T-helper 17 cell (primary cell): ENCODE measurements at places on chromosomes 7 and 10.

DNA sequence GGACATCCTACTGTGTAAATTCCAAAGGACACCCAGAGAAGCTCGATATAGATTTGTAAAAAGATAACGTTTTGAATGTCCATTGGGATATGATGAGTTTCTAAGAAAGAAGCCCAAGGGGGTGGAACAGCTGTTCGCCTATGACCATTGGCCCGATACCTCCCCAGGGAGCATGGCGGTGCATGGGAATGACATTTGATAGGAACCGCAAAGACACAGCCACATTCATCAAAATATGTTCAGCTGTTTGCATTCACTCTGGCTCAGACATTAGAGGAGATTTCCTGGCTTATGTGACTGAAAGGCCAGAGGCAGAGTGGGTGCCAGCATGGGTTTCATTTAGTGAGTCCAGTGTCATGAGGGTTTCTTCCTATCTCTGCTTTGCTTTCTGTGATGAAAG lies 56.0 kb upstream of the BAIAP2L1 start:
- DNase-seq = no peak

DNA sequence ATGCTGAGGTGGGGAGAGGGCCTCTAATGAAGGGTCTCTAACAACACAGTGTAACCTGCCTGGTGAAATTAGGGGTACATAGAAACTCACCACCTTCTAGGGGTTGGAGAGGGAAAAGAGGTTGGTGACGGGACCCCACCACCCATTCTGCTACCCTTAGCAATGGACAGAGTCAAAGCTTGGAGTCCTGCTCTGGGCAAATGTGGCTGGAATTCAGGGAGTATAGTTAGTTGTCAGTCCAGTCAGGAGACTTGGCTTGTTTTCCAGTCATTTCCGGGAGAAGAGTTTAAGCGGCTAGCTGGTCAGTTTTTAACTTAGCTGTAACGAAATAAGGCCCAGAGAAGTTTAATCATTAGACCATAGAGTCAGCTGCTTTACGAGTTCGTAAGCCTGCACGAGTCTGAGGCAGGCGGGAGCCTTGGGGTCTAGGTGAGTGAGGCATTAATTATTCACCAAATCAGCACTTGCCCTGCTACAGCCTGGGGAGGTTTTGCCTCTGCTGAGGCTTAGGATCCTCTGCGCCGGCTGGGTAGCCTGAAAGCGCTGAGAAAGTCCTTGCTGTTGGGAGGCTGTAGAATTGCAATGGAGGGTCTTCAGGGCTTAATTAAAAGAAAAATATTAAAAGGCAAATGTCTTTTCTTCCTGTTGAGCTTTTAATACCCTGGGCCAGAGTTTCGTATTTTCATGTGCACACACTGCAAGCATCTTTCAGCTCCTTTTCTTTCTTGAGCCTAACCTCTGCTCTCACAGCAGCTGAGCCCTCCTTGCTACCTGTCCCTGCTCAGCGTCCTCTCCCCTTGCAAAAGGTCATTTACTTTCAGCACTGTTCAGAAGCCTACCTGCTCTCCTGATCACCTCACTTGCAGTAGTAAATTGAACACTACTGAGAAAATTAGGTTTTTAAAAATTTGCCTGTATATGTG lies 1.5 kb upstream of the LAMB1 start:
- no peak for DNase-seq

DNA sequence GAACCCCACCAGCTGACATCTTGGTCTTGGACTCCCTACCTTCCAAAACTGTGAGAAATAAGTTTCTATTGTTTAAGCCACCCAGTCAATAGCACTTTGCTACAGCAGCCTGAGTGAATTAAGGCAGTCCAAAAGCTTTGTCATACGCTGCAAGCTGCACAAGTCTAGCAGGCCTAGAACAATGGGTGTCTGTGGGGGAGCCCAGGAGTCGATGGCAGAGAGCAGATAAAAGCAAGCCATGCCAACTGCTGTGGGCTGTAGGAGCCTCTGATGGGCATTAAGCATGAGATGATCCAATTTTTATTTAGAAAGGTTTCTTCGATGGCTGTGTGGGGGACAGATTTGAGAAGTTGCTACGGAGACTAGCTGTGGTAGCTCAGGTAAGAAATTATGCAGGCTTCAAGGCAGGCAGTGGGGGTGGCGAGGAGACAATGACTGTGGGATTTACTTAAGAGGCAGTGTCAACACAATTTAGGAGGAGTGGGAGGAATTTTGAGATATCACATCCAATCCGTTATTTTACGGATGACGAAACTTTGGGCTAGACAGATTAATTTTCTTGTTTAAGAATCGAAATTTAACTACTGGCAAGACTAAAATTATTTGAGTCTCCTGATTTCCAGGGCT lies 110.4 kb downstream of the NRCAM start:
- no peak for DNase-seq

GRCh38 chr7:36677769-36678437 lies 46.4 kb downstream of the AOAH start:
- no peak for DNase-seq

GRCh38 chr10:124004663-124005004 lies 88.8 kb downstream of the CHST15 start:
- no peak for DNase-seq

DNA sequence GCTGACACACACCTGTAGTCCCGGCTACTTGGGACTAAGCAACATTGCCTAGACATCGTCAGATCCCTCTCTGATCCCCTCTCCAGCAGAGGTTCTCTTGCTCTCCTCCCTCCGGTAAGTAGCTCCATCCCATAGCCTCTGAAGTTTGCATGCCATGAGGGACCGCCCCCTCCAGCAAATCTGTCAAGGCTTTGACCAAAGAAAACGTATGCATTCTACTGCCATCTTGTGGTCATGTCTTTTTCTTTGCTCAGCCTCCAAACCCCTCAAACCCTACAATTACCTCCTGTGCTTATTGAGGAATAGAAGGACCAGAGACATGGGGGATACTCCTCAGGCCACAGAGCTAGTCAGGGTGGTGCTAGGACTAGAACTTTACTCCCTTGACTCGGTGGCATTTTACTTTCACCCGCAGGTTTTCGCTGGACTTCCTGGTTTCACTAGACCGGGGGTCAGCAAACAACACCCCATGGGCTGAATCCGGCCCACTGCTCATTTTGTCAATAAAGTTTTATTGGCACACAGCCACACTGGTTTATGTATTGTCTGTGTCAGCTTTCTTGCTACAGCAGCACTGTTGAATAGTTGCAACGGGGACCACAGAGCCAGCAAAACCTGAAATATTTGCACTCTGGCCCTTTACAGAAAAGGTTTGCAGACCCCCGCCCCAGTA lies 202.6 kb upstream of the FOXK1 start:
- no peak for DNase-seq

DNA sequence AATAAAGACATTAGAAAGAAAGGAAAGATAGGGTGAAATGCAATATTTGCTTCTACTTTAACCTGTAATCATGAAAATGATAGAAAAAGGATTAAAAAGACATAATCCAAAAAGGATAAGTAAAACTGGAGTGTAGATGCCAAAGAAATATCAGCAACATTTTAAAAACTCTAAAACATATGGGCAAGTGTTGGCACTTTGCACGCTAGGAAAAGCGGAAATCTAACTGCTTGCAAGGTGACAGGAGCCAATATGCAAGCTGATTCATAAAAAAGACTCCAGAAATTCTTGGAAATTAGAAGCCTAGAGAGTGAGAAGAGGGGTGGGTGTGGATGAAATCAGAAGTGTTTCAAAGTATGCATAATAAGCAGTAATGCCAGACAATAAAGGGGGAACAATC lies 161.1 kb downstream of the SEMA3E start:
- no peak for DNase-seq

DNA sequence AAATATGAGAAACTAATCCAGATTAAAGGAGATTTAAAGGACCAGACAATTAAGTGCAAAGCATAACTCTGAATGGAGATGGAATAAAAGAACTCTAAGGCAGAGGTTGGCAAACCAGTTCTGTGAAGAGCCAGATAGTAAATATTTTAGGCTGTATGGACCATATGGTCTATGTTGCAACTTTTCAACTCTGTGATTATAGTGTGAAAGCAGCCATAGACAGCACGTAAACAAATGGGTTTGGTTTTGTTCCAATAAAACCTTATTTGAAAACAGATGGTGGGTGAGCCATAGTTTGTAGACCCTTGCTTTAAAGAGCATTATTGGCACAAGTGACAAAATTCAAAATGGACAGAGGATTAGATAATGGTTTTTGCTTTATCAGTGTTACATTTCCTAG lies 884.1 kb downstream of the CCSER2 start:
- no peak for DNase-seq

DNA sequence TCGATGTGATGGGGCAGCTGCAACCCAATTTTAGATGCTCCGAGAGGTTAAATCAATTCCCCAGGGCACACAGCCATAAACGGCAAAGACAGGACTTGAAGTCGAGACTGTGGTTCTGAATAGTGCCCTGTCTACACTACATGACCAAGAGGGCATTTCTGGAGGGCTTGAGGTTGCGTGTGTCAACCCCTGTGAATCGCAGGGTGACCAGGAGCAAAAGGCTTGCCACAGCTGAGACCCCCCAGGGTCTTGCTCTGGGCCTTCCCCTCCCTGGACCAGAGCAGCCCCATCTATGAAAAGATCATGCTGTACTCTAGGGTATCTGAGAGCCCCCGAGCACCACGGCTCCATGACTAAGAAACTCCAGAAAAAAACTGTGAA lies 26.8 kb upstream of the RASGEF1A start:
- no peak for DNase-seq

- DNase-seq = no peak
Measured at GRCh38 chr10:14822879-14823755, 14.7 kb downstream of the CDNF start.

DNA sequence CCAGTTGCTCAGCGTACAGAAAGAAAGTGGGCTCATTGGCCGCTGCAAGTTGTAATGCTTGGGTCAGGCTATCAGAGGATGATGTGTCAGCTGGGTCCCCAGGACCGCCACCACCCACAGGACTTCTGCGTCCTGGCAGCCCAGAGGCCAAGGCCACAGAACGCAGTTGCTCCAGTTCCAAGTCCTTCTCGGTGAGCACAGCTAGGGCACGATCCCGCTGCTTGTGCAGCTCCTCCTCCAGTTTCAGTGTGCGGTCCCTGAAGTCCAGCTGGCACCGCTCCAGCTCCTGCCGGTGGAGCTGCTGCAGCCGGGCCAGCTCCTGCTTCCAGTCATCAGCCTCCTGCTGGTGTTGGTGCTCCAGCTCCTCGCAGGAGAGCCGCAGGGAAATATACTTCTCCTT lies 3.0 kb downstream of the GCC1 start:
- DNase-seq = no peak

GRCh38 chr7:28956608-28957063 lies 1.5 kb downstream of the TRIL start:
- DNase-seq = no peak

DNA sequence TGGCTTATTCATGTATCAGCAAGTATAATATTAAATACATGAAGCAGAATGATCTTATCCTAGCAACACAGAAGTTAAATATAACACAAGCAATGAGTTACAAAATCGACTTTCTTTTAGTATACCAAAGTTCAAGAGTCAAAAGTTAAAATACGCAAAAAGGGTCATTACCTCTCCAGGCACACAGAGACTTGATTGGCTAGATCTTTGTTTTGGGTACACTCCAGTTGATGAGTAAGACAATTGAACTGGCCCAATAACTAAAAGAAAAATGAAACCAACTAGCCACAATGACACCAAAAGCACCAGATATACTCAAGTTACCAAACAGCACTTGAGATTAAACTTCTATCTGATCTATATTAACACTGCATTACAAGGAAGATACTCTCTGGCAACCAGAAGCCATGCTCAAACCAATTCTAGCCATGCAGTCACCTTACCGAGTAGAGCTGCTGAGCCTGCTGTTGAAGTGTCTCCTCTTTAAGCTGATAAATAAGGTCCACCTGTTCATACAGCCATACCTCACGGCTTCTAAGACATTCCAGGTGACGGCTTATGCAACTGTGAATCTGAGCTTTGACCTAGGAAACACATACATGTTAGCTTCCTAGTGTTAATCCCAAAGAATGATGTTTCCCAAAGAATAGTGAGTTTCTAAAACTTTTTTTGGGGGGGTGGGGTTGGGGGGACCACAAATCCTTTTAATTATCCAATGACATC lies 15.6 kb downstream of the NCOA4 start:
- DNase-seq = no peak

DNA sequence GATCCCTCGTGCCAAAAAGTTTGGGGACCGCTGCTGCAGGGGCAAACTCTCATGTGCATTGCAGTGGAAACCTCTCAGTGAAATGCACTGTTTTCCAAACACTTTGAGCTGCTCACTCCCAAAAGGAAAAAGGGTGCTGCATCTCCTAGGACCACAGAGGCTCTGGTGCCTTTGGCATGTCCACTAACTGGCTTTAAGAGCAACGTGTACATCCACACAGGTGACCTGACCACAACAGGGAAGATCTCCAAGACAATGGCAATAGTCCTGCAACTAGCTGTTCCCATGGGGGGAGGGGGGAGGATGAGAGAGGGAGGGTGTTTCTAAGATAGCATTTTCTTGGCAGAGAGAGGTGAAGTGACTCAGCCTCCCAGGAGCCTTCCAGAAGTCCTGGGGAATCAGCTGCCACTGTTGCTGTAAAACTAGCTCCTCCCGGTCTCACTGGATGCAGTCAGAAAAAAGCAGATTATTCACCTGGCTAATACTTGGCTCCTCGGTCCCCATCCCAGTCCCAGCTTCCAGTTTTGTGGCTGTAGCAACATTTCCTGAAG lies 181.7 kb downstream of the HECW1 start:
- DNase-seq = no peak

DNA sequence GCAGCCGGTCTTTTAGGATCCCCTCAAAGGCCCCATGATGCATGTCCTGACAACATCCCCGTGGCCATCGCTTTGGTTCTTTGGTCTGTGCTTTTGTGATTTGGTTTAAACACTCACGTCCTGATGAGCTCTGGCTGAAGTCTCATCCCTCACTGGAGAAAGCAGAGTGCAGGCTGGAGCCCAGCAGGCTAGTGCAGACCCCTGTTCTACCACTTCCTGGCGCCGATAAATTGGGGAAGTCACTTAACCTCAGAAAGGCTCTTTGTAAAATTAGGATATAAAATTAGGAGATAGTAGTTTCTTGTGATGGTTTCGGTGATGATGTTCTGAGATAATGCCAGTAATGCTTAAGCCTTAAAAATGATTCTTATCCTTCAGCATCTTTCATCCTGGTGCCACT lies 307.6 kb downstream of the GFRA1 start:
- DNase-seq = no peak

DNA sequence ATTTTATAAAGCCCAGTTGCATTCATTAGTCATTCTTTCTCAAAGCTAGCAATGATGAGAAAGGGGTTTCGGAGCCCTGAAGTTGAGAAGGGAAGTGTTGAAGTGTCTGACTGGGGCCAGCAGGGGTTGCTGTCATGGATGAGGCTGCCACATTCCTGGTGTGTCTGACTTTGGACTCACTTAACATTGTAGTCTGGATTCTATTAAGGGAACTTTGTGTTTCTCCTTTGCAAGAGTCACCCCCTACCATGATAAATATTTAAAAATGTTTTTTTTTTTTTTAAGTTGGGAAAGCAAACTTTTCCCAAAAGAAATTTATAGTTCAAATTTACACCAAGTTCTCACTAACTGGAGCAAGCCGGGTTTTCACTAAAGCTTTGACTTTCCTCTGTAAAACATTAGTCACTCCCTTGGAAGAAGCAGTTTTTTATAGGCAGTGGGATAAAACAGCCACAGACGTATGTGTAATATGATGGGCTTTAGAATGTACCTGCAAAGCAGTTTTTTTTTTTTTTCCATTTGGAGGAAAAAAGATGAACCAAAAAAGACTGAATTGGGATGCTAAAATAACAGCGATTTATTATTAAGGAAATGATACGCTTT lies 243.6 kb downstream of the TWIST1 start:
- DNase-seq = no peak

GRCh38 chr10:85864173-85864549 lies 502.4 kb downstream of the GRID1 start:
- no peak for DNase-seq

- DNase-seq = no peak
Measured at GRCh38 chr7:39924122-39924521, 25.9 kb upstream of the CDK13 start.

GRCh38 chr7:37065779-37066271 lies 341.5 kb upstream of the AOAH start:
- DNase-seq = no peak
